Retina (tissue), 1 donor: ENCODE measurements at places on chromosomes 11 and 22.

DNA sequence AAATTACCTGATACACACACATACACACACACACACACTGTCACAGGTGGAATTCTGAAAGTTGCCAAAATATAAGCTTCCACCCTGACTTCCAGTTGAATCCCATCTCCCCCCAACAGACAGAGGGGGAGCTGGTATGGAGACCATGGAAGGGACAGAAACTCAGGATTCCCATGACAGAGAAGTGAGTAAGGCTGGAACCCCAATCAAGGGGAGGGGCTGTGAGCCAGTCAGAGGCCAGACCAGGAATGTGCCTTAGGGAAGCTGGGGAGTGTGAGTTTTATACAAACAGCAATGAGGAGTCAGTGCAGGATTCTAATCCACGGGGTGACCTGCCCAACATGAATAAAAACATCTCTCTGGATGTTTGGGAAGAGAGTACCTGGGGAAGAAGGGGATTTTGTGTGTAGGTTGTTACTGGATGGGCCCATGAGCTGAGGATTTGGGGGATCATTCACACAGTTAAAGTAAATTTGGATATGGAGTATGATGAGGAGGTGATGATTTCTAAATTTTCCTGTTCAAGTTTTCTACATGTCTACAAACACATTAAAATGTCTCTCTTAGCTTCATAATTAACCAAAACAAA lies 38.7 kb upstream of the TOP3B start:
- DNase-seq: no peak

GRCh38 chr11:35049859-35050531 lies 89.0 kb upstream of the CD44 start:
- no peak for DNase-seq

DNA sequence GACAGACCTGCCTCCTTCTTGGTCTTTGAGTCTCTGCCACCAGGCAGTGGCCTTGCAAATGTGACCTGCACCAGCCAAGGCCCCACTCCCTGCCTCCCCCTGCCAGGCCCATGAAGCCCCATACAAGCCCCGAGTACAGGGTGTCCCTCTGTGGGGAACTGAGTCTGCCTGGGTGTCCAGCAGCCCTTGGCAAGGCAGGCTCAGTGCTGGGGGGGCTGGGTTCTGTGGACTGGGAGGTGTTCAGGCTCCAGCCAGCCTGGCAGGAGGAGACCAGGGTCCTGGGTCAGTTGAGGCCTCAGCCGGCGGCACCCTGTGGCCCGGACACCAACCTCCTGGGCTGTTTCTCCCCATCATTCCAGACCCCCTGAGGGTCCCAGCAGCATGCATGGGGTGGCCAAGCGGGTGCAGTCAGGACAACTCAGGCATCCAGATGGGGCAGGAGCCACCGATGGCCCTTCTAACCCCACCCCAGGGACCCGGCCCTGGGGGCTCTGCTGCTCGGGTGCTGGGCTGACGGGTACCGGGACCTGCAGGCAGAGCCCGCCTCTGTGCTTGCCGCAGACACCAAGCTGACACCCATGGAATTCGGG lies 5.7 kb downstream of the MUC5AC start:
- no peak for DNase-seq

DNA sequence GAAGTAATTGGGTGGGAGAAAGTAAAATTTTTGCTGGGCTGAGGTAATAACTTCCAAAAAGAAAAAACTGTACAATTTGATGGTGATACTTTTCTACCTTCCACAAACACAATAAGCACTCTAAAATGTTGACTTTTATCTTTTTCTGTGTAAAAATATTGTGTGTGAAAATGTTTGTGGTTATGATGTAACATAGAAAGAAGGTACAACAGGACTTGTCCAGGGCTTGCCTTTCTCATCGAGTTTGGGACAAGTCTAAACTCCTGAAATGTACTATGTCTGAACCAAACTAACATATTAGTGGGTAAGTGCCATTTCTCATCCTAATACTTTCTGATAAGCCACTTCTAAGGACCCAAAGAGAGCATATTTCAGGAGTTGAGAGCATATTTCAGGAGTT lies 174.2 kb upstream of the PDGFD start:
- DNase-seq: no peak

DNA sequence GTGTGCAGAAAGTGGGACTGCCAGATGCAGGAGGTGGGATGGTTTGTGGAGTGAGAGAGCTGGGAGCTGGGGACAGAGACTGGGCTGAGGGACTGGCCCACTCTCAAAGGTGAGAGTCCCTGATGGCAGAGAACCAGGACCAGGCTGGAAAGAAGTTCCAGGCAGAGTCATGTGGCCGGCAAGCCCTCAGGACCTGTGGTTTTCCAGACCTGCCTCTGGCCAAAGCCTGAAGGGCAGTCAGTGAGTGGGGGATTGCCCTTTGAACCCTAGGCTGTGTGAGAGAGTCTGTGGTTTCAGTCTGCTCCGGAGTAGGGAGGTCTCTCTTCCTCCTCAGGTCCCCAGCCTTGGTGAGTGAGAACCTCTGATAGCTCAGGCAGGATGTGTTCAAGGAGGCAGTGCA lies 17.0 kb downstream of the KCNC1 start:
- no peak for DNase-seq

- no peak for DNase-seq
Measured at GRCh38 chr11:65536412-65537295, 11.8 kb downstream of the SCYL1 start.

DNA sequence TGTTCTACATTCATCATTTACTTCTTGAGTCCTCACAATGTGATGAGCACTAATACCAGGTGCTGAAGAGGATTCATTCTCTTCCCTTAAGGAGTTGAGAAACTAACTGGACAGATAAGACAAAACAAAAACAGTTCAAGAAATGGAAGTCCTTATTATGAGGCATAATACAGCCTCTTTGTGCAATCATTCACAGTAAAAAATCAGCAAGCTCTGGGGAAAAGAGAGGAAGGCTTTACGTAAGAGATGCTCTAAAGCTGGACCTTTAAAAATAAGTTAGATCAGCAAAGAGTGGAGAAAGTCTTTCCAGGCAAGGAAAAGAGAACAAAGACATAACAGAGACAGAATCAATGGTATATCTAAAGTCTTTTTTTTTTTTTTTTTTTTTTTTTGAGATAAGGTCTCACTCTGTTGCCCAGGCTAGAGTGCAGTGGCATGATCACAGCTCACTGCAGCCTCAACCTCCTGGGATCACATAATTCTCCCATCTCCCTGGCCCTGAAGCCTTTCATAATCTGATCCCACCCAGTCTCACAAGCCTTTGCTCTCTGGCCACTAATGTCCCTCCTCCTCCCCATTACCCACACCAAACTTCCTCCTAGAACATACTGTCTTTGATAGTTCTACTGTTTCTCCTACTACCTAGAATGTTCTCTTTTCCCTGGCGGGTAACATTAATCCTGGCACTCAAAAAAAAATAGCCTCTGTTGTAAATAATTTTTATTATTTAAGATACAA lies 40.9 kb downstream of the MRTFA start:
- no peak for DNase-seq

- no peak for DNase-seq
Measured at GRCh38 chr11:23403210-23404185, 543.2 kb upstream of the CCDC179 start.
